ELR (cell line): ENCODE measurements at places on chromosomes 5 and 9.
A peak's percentile ranks its signal among the peaks of the same experiment; 100 is the strongest.

DNA sequence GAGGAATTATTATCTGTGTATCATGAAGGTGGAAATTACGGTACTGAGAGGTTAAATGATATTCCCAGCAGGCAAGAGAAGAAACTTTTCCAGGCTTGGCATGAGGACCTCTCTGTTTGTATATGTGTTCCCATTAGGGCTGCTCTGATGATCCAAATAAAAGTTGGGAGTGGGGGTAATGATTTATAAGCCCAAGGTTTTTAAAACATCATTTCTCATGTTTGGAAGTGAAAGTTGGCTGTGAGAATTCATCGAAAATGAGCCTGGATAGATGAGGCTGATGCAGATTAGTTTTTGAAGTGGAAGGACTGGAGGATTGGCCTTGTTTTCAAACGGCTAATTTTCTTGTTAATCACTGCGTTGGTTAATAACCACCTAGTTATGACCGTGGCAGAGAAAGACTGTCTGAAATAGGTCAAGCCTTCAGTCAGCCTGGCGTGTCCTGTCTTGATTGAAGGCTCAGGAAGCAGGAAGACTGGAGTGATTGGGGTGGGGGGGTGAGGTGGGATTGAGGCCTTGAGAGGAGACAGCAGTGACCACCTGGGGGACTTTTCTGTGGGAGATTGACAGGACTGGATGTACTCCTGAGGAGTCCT lies 391.0 kb upstream of the WWC1 start:
- no peak for DNase-seq

DNA sequence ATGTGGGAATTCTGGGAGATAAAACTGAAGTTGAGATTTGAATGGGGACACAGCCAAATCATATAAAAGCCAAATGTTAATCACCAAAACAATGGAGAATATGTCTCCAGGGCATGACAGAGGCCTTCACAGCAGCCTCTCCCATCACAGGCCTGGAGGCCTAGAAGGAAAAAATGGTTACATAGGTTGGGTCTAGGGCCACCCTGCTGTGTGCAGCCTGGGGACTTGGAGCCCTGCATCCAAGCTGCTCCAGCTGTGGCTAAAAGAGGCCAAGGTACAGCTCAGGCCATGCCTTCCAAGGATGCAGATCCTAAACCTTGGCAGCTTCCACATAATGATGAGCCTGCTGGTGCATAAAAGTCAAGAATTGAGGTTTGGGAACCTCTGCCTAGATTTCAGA lies 85.1 kb downstream of the JAKMIP2 start:
- no peak for DNase-seq

GRCh38 chr9:130578865-130579737 lies at the start of gene FUBP3:
TSS of gene FUBP3 (plus strand) at chr9:130579577. CDS start at chr9:130579681, 104 bp downstream.
- peak; percentile 96 for DNase-seq

DNA sequence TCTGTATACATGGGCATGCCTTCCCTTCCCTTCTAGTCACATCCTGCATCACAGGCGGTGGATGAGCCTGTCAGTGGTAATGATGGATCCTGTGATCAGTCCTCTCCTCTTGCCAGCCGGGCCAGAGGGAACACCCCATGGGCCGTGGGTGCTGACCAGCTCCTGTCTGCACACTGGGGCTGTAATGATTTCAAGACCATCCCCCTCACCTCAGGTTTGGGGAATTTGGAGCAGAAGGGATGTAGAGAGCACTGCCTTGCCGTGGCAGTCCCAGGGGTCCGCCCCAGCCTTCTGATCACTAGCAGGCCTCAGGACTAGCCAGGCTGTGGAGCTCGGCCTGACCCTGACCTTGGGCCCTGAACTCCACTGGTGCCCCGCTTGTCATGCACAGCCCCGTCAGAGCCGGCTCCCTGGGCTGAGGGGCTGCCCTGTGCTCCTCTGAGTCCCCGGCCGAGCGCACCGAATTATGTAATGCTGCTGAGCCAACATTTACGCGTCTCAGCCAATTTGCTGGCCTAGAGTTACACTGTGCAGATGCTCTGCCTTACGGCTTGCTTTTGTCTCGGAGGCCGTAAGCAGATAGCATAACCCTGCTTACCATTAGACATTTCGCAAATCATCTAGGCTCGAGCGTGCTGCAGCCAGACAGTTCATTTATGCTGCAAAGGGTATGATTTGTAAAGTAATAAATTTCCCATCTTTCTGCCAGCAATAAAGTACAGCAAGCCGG lies 155.3 kb downstream of the MACROH2A1 start:
- no peak for DNase-seq

GRCh38 chr5:68534956-68535520 lies 319.5 kb downstream of the PIK3R1 start:
- no peak for DNase-seq

DNA sequence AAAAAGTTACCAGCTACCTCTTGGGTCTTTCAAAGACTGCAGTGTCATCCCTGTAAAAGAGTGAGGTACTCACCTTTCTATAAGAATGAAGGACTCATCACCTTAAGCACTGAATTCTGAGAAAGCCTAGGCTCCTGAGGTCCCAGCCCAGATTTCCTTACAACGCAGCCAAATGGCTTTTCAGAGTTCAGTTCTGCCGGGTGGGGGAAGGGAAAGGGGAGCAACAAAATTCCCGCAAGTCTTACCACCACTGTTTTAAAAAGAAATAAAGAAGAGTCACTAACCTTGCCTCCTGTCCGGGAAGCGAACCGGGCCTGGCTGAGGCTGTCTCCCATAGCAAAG lies 373 bp downstream of the ADAMTS12 start:
- no peak for DNase-seq

- peak; percentile 47 for DNase-seq
Observed at GRCh38 chr5:56986626-56986947, 34.7 kb upstream of the MIER3 start.

DNA sequence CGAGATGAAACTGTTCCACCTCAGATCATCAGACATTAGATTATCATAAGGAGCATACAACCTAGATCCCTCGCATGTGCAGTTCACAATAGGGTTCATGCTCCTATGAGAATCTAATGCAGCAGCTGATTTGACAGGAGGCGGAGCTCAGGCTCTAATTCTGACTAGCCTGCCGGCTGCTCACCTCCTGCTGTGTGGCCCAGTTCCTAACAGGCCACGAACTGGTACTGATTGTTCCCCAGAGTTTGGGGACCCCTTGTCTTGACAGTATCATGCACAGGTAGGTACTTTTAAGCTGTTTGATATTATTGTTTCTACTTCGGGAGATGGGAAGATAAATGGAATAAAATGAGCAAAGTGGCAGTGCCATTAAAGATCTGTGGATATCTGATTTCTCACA lies 66.9 kb downstream of the ZCCHC7 start:
- DNase-seq, result peak; percentile 15

- DNase-seq, result no peak
Observed at GRCh38 chr5:158884827-158885518, 214.7 kb downstream of the EBF1 start.

DNA sequence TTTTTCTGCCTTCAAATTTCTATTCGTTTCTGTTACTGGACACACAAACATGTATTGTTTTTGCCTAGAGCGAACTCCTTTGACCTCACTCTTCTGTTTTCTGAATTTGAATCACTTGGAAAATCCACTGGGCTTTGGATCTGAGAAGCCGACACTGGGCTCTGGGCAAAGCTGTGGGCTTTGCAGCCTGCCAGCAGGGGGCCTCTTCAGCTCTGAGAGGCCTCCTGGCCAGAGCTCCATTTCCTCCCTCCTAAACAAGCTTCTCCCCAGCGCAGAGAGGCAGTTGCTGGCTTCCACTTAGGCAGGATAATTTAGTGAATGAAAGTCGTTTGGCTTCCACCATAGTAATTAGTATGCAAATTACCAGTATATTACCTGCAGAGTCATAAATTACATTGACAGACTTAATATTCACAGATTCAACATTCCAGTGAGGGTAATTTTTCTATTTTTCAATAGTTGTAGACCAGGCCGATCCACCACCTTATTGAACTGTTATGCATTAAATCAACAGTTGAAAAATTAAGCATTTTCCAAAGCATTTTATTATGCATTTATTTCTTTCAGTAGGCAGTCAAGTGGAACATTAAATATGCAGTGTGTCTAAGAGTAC lies 104.0 kb upstream of the ZNF366 start:
- DNase-seq, result peak; percentile 82

DNA sequence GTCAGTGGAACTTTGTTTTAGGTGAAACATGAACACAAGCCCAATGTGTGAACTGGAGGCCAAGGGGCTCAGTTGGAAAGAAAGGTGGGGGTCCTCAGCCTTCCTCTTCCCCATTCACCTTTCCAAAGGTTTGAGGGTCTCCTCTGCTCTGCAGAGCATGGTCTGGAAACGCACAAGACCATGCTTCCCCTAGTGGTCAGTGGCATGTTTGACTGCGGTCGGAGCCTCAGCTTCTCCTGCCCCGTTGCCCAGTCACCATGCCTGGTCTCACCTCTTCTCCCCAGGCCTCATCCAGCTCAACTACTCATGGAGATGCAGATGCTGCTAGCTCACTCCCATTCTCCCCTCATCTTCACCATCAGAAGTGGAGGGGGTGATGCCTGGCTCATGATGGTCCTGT lies 340.3 kb downstream of the GADD45G start:
- DNase-seq, result no peak

DNA sequence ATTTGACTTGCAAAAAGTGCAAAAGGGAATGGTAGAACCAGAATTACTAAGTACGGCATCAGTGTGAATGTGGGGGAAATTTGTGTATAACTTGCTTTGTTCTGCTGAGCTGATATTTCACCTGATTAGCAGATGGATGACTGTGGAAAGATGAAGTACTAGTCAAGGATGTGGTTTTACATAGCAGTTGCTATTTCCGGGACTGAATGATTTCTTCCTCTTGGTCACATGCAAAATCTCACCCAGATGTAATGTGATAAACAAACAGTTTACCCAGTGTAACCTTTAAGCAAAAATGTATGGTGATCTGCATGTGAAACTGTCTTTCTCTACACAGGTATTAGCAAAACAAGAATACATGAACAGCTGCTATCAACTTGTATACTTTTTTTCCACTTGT lies 46.1 kb downstream of the DCP2 start:
- DNase-seq, result peak; percentile 78

DNA sequence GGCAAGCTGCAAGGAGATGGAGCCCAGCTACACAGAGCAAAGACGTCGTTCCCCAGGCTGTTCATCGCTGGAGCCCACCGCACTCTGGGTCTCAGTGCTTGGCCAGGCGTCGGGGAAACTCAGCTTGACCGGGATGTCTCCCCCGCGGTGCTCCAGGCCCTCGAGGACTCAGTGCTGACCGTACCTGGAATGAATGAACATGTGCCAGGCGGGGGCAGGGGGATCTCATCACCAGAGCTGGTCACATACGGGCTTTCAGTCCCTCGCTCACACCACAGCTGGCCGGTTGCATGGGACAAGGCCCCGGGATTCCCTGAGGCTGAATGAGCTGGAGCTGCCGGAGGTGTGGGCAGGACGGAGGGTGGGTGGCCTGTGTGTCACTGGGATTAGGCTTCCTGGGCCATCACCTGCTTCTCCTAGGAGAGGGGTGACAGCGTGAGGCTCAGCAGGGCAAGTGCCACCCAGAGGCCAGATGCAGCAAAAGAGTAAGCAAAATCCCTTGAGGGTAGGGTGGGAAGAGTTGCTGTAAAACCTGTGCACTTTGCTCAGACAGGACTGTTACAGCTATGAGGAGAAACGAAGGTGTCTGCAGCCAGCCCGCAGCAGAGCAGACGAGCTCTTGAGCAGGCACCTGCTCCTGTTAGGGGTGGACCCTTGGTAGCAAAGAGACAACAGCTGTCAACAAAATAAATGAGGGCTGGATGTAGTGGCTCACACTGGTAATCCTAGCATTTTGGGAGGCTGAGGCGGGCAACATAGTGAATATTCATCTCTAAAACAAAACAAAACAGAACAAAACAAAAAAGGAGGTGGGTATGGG lies 70.7 kb upstream of the RAPGEF1 start:
- no peak for DNase-seq

DNA sequence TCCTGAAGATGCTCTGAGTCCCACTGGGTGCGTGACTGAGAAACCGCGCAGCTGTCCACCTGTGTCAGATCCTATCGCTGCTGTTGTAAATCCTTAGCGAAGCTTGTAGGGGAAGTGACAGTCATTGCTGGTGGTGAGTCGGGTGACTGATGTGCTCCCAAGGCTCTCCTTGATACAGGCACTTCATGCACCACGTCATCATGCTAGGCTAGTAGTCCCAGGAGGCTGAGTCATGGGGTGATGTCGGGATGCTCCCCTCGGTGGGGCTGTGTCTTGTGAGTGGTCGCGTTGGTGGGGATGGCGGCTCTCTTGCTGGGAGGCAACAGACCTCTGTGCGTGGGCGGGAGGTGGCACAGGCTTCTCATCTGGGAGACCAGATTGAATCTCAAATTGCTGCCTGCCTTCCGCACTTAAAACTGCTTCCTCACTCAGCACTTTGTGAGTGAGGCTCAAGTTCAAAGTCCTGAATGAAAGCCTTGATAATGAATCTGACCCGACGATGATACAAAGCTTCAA lies 84.7 kb downstream of the CSNK1A1 start:
- peak; percentile 89 for DNase-seq
